ENCODE measurements at places on chromosomes 12 and 14.

DNA sequence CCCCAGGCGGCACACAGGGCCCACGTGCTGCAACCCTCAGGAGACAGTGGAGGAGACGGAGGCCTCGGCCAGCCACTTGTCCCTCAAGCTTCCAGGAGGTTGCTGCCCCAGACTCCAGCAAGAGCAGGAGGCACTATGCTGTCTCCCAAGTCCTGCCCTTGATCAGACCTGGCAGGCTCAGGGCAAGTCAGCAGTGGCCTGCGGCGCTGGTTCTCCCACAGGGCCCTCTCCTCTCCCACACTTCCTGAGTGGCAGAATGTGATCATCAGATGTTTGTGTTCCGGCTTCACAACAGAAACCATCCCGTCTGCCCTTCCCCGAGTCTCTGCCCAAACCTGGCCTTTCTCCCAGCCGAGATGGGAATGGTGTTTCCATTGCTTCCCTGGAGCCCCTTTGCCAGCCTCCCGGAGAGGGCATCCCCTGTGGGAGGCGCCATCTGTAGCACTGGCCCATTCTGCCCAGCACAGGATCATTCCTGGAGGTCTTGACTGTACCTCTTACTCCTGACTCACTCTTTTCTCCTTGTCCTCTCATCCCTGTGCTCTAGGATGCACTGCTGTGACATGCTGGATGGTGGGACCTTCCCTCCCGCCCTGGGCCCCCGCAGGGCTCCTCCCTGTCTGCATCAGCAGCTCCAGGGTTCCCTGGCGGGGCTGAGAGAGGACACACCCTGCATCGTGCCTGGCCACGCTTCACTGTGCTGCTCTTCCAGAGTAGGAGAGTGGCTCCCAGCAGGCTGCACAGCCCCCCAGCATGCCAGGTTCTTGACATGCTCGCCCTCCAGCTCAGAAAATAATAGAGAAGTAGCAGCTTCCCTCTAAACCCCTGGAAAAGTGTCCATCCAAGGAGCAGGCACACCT, 114.7 kb upstream of the FKBP4 start:
- no peak for DNase-seq

GRCh38 chr12:56437430-56438176, 11.6 kb downstream of the TIMELESS start:
- DNase-seq, result no peak

DNA sequence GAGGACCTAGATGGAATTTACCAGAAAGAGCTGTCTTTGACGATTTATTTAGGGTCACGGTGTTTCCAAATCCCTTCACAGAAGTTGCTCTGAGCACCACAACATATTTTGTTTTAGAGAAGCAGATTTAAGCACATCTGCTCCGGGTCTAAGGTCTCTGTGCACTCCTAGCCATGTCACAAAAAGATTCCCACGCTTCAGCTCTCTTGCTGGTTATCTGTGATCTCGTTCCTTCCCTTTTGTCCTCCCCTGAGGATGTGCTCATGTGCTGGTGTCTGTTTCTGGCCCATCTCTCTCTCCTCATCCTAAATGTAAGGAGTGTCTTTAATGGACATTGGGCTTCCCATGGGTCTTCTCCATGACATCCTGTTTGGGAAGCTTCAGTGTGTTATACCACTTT, 53.7 kb upstream of the GNPNAT1 start:
- DNase-seq, result no peak

DNA sequence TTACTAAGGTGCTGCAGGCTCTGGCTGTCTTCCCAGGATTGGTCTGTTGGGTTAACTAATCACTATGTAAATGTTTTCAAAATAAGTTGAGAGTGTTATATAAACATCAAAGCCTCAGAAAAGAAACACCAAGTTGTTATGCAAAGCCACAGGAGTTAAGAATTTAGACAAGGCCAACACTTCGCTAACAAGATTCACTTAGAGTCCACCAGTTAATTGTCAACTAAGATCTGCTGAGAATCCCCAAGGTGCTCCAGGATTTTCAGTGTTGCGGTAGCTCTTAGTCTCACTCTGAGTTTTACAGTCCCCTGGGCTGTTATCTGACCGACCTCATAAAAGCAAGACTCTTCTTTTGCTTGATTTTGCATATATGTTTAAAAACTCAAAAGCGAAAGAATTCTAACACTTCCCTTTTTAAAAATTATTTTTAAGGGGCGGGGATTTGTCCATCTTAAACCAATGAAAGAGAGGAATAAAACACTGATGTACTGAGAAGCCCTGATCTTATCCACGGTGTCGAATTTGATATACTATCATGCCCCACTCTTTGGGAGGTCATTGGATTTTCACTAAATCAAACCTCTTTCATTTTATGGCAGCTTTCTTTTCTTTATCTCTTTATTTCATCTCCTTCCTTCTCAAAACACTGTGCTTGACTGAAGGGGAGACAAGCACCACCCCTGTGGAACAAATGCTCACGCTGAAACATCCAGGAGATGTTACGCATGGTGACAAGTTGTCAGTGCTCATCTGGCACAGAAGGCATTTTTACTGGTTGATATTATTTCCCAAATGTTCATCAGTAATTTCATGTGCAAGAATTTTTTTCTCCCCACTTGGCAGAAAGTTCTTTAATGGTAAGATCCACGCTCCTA, 7.0 kb downstream of the NIN start:
- DNase-seq, result no peak

DNA sequence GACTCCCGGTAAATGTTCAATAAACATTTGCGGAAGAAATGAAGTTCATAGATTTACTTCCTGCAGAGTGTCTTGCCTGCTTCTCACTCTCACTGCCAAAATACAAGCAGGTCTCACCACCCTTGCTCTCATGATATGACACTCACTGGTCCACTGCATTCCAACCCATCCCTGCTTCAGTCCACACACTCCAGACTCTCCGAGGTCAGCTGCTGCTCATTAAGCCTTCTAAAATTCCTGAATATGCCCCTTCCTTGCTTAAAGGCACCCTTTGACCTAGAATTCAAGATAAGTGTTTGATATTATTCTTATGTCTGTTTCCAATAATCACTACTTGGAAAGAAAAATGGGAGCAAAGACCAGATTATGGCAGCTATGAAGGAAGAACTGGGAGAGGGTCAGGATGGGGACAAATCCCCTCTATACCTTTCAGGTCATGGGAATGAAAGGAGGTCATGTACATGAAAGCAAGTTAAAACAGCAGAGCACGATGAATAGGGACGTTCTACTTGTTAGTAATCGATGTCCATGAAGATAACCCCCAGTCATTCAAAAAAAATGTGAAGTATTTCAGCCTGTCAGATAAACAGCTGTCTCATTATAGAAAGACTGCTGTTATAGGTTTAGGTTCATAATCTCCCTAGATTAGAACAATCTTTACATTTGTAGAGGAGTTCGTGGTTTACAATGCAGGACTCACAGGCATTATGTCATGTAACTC, 10.5 kb upstream of the NID2 start:
- DNase-seq, result no peak

GRCh38 chr12:22598141-22598762, 26.7 kb upstream of the ETNK1 start:
- no peak for DNase-seq

GRCh38 chr12:57754411-57755193, at the start of gene MARCHF9:
TSS of gene MARCHF9 (plus strand) at chr12:57755103. CDS start at chr12:57755529, 426 bp downstream.
- DNase-seq, result peak; percentile 59

DNA sequence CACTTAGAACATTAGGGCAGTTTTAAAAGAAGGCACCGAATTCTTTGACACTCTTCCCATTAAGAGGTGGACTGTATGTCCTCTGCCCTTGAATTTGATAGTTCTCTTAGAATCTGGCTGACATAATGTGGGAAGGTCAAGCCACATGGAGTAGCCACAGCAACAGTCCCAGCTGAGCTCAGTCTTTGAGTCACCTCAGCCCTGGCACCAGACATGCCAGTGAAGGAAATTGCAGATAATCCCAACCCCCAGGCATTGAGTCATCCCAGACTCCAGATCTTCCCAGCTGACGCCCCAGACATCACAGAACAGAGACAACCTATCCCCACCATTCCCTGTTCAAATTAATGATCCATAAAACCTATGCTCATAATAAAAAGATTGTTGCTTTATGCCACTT, 83.4 kb downstream of the GTF2A1 start:
- DNase-seq, result no peak

GRCh38 chr14:64737391-64738280, 33.4 kb downstream of the PLEKHG3 start:
- no peak for DNase-seq

DNA sequence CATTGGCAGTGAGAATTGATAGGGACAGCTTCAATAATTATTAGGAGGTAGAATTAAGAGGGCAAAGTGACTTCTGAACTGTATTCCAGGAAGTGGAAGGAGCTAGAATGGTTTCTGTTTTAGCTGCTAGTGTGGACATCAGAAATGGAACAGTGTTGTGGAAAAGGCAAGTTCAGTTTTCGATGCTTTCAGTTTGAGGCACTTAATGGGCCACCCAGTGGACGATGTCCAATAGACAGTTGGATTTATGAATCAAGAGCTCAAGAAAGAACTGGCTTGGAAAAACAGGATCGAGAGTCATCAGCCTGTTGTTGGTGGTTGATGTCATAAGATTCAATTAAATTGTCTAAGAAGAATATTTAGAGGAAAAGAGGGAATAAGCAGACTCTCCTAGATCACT, 136.3 kb downstream of the DYRK2 start:
- no peak for DNase-seq

GRCh38 chr14:35750202-35750904, 58.7 kb downstream of the RALGAPA1 start:
- DNase-seq, result no peak

DNA sequence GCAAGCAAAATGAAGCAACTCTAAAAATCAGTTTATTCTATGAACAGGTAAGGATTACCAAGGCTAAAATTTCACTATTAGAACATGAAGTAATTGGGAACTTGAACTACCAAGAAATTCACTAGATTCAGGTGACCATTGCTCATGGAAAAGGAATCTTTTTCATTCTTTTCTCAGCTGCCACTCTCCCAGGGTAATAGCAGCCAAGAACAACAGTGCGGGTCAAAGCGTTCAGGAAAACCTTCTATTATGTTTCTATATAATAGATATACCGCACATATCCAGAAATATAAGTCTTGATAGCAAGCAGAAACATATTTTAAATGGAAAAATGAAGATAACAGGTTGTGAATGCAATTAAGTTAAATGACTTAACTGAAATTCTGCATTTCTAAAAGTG, 125.6 kb downstream of the NELL2 start:
- DNase-seq, result no peak
